ENCODE measurements at places on chromosomes 16 and 17.

GRCh38 chr17:43411749-43412148, 13.0 kb downstream of the ARL4D start:
- no peak for DNase-seq

DNA sequence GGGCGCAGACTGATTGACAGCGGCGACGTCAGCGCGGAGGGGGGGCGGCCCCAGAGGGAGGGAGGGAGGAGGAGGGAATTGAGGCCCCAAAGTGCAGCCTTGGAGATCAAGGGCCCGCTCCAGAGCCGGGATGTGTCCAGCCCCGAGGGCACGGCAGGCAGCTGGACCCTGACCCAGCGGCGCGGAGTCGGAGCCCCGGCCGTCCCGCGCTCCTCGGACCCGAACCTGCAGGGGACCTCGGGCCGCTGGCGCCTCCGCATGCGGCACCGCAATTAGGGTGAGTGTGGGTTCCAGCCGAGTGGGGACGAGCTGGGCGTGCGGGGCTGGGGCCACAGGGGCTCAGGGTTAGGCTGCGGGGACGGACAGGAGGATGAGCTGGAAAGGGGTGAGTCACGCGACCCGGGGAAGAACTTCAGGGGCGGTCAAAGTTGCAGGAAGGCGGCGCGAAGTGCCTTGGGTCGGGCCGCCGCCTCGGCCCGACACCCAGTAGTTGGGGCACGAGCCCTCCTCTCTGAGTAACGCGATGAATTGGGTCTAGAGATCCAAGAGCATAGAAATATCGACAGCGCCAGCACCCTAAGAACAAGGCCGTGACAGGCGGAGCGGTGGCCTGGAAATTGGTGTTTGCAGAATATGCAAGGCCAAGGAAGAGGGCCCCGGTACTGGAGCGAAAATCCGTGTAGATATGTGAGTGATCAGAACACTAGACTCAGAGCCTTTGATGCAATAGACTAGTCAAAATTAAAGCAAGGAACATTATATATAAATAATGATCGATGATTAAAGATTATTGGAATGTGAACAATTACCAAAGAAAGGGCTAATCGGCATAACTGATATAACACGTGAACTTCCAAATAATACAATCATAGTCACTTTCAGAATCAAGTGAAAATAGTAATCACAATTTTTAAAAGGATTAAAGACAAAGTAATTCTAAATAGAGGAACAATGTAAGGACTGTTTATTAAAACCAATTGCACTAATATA, at the start of gene TBX4:
Gene TBX4 (plus strand): TSS at position 122 of the 990 bp plus-strand sequence. CDS start 4,069 bp downstream, outside the sequence.
- no peak for DNase-seq

DNA sequence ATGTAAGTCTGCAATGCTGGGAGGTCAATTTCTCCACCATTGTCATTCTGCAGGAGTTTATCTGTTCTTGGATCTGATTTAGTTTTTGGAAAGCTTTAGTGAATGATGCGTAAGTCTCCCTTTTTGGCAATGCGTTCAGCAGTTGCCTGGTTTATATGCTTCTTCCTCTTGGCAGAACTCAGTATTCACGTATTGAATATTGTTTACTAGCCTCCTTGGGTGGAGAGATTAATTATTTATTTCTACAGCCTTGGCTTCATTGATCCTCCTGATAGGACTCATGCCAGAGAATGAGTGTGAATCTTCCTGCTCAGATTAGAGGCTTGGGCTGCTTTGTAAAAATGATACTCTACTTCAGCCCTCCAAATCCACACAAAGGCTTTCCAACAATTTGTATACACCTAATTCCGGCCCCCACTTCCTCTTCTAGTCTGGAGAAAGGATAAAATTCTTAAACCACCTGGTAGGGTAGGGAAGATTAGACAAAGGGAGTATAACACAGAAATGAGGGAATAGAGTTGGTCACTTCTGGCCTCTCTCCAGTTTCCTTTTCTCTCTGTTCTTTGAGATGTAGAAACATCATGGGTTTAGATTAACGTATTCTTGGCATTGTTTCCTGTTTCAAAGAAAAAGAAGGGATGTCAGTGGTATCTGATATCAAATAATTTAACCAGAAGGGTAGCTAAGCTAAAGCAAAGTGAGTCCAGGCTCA, 929.8 kb downstream of the KCNJ2 start:
- no peak for DNase-seq

- no peak for DNase-seq
Measured at GRCh38 chr16:23909792-23910418, 74.1 kb downstream of the PRKCB start.

- DNase-seq = no peak
Measured at GRCh38 chr16:78324649-78325285, 225.3 kb downstream of the WWOX start.

DNA sequence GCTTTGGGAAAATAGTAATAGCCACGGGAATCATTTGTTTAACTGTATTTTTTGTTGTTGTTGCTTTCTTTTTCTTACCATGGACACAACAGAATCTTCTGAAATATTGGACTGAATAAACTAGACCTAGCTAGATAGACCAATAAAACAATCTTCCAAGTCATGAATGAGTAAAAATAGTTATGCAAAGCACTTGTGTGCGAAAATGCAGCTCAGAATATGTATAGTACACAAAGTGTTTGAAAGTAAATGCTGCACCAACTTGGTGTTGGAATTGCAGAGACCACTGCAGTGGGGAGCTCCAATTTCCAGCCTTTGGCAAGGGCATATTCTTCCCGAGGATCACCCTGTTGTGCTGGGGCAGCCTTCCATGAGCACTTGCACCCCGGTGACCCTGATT, 68.0 kb downstream of the AATF start:
- no peak for DNase-seq

DNA sequence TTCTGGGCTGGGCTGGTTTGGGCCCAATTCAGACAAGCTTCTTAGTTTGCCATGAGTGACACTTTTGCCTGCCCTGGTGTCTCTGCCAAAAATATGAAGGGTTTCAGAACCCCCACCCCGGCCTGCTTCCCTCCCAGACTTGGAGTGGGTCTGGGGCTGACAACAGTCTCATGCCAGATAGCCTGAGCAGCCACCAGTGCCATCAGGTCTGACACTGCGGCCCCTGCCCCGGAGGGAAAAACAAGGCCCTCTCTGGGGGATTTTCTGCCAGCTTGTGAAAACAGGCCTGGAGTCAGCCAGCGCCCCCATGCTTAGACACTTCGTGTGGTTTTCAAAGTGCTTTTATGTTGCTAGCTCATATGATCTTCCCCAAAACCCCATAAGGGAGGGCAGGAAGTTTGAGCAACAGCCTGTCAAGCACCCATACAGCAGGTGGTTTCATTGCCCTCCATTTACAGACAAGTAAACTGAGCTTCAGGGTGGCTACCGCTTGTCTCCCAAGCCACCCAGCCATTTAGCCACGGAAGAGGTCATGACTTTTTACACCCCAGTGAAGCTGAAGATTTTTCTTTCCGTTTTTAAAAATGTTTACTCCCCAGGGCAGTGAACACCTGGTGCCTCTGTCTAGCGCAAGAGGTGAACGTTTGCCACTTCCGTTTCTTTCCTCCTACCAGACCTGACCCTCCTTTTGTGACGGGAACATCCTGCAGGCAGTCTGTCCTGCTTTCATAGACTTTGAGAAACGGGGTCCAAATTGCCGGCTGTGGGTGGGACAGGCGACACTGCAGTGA, 300.6 kb downstream of the SEC14L1 start:
- peak; percentile 85 for DNase-seq

GRCh38 chr17:1365445-1366039, 34.5 kb downstream of the YWHAE start:
- peak; percentile 64 for DNase-seq

- no peak for DNase-seq
Measured at GRCh38 chr17:36870720-36870999, 66.6 kb upstream of the LHX1 start.

DNA sequence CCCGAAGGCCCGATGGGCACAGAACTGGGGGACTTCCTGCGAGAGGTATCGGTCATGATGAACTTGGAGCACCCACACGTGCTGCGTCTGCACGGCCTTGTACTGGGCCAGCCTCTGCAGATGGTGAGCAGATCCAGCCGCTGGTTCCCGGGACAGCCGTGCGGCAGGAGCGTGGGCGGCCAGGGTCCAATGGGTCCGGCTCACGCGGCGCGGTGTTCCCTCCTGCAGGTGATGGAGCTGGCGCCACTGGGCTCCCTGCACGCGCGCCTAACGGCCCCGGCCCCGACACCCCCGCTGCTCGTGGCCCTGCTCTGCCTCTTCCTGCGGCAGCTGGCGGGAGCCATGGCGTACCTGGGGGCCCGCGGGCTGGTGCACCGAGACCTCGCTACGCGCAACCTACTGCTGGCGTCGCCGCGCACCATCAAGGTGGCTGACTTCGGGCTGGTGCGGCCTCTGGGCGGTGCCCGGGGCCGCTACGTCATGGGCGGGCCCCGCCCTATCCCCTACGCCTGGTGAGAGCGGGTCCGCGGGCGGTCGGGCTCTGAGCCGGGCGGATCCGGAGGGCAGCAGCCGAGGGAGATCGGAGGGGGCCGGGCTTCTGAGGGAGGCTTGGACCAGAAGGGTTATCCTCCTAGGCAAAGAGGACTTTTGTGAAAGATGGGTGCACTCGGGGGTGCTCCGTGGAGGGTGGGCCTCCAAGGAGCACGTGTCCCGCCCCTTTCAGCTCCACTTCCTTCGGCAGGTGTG, 3.0 kb downstream of the TNK1 start:
- peak; percentile 76 for DNase-seq

DNA sequence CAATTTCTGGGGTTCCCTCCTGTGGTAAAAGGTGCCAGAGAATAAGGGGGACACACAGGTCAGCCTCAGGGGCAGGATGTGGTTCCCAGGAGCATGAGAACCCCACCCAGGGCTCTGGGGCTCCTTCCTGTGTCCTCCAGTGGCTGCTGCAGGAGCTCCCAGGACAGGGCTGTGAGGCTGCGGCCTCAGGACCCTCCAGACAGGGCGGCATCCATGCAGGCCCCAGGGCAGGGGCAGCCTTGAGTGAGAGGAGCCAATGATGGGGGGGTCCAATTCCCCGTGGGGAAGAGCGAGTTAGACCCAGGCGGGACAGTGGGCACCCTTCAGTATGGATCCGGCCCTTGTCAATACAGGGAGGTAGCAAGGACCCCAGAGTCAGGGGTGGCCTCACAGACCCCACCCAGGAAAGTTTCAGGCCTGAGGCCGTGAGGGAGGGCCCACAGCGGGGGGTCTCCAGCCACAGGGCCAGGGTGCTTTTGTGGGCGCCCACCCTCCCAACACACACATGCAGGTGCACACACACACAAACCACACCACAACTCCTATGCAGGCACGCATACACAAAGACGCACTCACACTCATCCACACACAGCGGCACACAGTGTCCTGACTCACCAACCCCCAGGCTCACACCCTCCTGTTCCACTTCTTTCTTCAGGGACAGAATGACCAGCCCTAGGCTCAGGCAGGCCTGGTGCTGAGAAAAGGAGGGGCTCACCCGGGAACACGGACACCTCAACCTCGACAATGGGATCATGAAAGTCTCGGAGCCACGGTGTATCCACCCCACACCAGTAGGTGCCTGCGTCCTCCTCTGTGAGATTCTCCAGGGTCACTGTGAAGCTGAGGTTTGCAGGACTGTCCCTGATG, 1.8 kb downstream of the CD300C start:
- DNase-seq = no peak

GRCh38 chr17:39485555-39485954, 24.3 kb downstream of the CDK12 start:
- DNase-seq = no peak

- no peak for DNase-seq
Measured at GRCh38 chr17:57117798-57118197, 32.8 kb downstream of the AKAP1 start.

DNA sequence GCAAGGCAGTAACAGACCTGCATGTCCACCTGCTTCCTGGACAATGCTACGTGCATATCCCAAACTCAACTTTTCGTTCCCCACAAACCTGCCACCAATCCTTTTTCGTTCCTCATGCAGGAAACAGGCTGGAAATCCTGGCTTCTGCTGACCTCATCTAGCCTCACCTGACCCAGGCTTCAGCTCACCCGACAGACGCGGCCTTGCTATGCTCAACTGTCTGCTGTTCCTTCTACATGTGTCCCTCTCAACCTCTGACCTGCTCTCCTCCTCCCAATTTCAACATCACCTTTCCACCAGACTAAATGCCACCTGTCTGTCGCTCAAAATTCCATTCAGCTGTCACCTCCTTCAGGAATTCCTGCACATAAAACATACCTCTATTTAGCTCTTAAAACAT, 44.5 kb downstream of the XPO6 start:
- DNase-seq = no peak

- DNase-seq = no peak
Measured at GRCh38 chr17:72510351-72511016, 389.7 kb downstream of the SOX9 start.

DNA sequence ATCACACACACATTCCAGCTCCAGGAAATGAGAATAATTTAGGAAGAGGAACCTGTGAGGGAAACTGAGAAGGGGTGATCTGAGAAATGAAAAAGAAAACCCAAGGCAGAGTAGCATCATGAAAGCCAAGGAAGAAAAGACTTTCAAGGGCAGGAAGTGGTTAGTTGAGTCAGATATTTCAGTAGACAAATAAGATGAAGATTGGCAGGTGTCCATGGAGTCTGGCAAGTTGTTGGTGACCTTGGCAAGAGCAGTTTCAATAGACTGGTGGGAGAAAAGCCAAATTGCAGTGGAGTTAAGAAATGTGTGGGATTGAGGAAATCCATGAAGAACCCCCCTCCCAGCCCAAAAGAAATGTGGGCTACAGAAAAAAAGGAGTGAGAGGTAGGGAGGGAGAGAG, 10.7 kb downstream of the GNAO1 start:
- DNase-seq = peak; percentile 48

DNA sequence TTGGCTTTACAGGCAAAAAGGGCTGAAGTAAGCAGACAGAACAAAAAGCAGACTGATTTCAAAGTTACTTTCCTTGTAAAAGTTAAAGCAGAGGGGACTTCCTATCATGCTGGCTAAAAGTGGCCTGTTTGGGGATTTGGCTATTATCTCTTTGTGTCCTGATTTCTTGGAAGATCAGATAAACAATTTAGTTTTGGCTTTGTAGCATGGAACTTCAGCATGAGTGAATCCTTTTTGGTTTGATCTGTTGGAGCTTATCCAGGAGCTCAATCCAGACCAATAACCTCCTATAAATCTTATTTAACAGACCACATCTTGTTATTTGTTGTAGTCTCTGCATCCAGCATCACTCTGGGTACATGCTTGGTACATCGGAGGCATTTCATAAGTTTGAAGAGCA, 8.9 kb upstream of the RNF112 start:
- DNase-seq = no peak

DNA sequence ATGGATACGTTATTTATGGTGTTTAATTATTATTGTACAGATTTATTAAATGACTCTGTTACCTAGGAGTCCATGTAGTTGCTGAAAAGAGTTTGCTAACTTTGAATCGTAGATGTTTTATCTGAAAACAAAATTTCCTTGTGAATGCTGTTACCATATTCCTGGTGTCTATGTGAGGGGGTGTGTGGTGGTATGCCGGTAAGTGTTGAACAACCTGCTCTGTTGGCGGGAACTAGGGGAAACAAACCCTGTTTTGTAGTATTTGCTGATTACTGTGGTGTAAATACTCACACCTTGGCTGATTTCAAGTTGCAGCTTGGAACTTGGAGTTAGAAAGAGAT, 386.4 kb downstream of the WWOX start:
- DNase-seq = no peak

- DNase-seq = no peak
Measured at GRCh38 chr17:48735062-48735351, 6.5 kb upstream of the HOXB13 start.

GRCh38 chr16:20398603-20399002, 5.9 kb downstream of the PDILT start:
- no peak for DNase-seq
